Activated CD8-positive, alpha-beta memory T cell treated with anti-CD3 and anti-CD28 coated beads for 48 hours (primary cell): ENCODE measurements at places on chromosomes 16 and 17.

DNA sequence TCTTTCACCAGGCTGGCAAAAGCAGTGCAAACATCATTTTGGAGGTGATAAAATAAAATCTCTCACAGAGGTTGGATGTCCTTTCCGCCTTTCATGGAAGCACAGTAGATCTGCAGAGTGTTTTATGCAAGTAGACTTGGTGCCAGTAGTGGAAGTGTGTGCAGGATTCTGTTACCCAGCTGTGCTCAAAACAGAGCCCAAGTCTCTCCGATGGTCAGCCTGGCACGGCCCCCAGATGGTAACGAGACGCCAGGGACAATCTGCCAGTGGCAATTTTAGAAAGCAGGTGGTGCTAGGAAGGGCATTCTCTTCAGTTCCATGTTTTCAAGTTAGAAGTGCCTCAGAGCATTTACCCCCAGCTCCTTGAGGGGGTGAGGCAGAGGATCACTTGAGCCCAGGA lies 1.5 kb upstream of the MTHFSD start:
- no peak for DNase-seq

DNA sequence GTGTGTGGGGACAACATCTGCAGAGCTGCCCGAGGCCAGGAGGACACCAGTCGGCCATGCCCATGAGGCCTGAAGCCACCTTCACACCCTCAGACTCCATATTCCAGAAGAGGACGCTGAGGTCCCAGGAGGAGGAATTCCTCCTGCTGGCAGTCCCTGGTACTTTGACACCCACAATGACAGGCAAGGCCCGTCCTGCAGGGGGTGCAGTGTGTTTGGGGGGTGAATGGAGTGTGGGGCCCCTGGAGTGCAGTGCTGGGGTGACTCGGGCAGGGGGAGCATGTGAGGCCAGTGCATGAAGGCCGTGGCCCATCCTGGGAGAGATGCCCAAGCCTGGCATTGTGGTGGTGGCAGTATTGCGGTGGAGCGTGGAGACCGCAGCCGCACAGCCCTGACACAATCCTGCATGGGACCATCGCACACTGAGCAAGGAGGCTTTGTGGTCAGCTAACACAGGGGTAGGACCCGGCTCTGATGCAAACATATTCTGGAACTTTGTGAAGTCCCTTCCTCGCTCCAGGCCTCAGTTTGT lies 52.2 kb downstream of the ZDHHC7 start:
- no peak for DNase-seq

DNA sequence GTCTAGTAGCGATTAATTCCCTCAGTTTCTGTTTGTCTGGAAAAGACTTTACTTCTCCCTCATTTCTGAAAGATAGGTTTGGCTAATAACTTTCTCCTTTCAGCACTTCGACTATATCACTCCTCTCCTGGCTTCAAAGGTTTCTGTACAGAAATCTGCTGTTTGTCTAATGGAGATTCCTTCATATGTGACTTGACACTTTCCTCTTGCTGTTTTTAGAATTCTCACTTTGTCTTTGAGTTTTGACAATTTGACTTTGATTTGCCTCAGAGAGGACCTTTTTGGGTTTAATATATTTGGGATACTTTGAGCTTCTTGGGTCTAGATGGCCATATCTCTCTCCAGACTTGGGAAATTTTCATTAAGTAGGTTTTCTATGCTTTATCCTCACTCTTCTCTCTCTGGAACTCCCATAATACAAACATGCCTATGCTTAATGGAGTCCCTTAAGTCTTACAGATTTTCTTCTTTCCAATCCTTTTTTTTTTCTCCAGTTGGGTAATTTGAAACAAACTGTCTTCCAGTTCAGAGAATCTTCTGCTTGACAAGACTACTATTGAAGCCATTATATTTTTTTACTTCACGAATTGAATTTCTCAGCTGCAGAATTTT lies 7.8 kb upstream of the PRSS21 start:
- no peak for DNase-seq

DNA sequence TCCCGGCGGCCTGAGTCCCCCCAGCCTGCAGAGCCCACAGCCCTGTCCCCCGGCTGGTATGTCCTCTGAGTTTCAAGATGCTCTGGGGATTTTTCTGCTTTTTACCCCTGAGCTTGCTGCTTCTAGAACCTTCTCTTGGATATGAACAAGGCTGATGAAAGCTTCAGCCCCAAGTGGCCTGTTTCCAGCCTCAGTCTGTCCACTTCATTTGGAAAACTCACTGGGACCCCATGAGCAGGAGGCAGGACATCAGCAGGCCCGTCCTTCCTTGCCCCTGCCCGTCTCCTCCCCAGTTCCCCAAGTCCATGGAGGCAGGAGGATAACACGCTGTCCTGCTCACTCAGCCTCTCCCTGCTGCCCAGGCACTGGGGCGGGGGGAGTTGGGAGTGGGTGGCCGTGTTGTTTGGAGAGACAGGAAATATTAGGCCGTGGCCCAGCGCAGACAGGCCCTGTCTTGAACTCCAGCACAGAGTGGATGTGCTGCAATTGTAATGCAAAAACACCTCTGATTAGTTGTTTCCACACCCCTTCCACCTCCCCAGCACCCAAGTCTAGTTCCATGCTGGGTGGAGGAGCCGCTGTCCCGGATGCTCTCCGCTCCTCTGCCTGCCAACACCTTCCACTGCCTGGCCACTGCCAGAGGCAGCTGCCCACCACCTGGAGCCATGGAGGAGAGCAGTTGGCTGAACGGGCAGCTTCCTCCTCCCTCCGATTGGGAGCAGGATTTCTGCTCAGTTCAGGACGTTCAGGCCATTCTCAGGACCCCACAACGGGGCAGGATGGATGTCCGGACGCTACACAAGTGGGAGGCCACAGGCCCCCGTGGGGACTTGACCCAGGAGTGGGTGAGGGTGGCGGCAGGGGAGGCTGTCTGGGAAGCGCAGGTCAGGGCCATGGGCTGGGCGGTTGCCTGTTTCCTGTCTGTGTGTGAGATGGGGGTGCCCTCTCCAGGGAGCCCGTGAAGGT lies 216.9 kb upstream of the GSE1 start:
- no peak for DNase-seq

DNA sequence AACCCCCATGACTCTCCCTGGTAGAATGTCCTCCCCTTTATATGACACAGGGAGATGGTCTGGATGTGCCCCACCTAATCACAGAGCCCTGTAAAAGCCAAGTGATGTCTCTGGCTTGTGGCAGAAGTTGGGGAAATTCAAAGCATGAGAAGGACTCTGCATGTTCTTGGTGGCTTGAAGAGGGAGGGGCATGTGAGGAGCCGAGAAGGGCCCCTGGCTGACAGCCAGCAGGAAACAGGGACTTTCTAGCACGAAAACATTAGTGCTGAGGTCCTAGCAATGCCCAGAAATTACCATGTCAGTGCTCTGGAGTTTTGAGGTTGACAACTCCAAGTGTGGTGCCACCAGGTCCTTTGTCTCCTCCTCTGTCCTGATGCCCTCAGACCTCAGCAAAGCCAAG lies 75.9 kb downstream of the USP22 start:
- DNase-seq = no peak

- no peak for DNase-seq
These were observed 83.6 kb upstream of the PLEKHM1 start for GRCh38 chr17:45573924-45574770.

GRCh38 chr17:49497148-49498028 lies 2.3 kb downstream of the NGFR start:
- no peak for DNase-seq

GRCh38 chr16:72380283-72380682 lies 208.3 kb upstream of the PMFBP1 start:
- DNase-seq = no peak

GRCh38 chr16:24698308-24698707 lies 31.1 kb upstream of the TNRC6A start:
- no peak for DNase-seq

GRCh38 chr16:17474037-17474436 lies 3.3 kb upstream of the XYLT1 start:
- DNase-seq = no peak

- DNase-seq = no peak
These were observed 24.8 kb downstream of the STH start for GRCh38 chr17:46023783-46024388.
